ENCODE measurements at places on chromosomes 16 and 17.

- no peak for DNase-seq
Measured at GRCh38 chr16:30655815-30656347, 2.4 kb upstream of the FBRS start.

GRCh38 chr17:18361837-18362697 lies 1.3 kb downstream of the SHMT1 start:
- DNase-seq: no peak

DNA sequence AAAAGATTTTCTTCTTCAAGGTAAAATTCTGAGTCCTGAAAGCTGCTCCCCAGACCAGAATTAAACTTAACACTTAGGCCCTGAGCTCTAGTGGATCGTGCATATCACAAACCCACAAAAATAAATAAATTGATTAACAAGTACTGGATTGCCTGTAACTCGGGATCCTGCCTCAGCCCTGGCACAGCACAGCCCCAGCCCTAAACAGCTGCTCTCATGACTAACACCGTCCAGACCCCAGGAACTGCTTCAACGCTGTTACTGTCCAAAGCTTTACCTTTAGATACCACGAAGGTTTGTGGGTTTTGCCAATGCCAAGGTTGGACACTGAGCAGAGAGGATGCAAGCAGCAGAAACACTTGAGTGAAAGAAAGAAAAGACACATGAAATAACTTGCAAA lies 172.5 kb downstream of the COPRS start:
- no peak for DNase-seq

DNA sequence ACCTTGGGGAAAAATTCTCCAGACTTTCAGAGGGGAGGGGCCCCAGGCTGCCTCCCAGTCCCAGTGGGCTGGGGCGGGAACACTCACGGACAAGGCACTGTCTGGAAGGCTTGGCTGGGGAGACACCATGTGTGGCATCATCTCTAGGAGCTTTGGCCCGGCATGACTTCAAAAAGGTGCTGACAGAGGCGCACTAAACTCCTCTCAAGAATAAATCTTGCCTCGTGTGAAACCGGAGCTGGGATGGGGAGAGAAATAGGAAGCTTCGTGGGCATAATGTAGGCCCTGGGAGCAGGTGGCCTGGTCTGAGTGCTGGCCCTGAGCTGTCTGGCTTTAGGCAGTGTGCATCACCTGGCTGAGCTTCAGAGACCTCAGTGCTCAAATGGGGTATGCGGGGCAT lies 5.7 kb downstream of the WSCD1 start:
- no peak for DNase-seq

- DNase-seq: no peak
Measured at GRCh38 chr16:8905795-8906591, 23.8 kb downstream of the LITAFD start.
